ENCODE measurements at places on chromosomes 4 and X.

GRCh38 chr4:138573246-138573645, 331.1 kb upstream of the SLC7A11 start:
- DNase-seq, result no peak

- DNase-seq, result no peak
These were observed 546 bp downstream of the ZRSR2 start for GRCh38 chrX:15790769-15791290.

DNA sequence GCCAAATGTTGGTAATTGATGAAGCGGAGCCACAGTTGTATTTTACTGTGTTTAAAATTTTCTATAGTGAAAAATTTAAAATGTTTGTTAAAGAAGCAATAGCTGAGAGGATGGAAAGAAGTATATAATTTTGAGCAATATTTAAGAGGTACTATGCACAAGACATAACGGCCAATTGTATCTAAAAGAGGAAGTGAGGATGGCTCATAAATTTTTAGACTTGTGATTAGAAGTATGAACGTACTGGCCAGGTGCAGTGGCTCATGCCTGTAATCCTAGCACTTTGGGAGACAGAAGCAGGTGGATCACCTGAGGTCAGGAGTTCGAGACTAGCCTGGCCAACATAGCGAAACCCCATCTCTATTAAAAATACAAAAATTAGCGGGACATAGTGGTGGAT, 12.7 kb upstream of the HHIP start:
- DNase-seq, result no peak

- DNase-seq, result no peak
These were observed 137.7 kb upstream of the ZIC3 start for GRCh38 chrX:137428221-137428661.

- no peak for DNase-seq
These were observed 1575.8 kb upstream of the PABPC4L start for GRCh38 chr4:135777361-135777760.

DNA sequence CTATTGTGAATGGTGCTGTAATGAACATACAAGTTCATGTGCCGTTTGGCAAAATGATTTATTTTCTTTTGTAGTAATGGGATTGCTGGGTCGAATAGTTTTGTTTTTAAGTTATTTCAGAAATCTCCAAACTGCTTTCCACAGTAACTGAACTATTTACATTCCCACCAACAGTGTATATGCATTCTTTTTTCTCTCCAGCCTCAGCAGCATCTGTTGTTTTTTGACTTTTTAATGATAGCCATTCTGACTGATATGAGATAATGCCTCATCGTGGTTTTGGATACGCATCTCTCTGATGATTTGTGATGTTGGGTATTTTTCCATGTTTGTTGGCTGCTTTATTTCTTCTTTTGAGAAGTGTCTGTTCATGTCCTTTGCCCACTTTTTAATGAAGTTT, 246.3 kb upstream of the ADGRL3 start:
- DNase-seq, result no peak

DNA sequence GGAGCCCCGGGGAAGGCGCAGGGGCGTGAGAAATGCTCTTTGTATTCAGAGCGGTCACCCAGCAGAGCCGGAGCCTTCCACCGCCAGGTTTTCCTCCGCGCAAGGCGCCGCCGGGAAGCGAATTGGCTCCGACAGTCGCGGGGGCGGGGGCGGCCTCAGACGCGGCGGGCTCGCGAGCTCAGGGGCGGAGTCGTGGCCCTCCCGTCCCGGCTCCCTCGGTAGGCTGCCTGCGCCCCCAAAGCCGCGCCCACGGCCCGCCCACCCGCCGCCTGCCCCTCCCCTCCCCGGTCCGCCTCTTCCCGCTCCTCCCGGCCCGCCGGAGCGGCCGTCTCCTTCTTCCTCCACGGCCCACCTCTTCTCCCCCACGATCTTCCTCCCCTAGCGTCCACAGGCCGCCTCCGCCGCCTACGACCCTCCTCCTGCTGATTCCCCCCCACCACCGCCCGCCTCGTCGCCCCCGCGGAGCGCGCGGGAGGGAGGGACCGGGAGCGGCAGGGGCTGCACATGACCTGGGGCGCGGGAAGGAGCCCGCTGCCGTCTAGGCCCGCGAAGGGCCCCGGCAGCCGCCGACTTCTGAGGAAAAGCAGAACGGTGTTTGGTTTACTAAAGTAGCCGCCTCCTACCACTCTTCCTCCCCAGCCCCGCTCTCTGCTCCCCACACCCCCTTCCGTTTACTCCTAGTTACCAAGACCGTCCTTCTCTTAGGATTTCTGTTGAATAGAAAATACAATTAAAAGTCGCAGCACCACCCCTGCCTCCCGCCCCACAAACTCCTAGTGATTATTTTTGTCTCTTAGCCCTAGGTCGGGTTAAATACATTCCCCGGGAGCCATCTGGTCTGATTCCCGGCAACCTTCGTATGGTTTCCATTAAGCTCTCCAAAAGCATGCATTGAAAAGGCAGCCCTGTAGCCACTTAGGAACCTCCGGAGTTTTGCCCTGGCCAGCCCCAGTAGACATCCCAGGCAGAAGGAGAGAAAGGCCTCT, 53.2 kb downstream of the C4orf51 start:
- peak; percentile 86 for DNase-seq

DNA sequence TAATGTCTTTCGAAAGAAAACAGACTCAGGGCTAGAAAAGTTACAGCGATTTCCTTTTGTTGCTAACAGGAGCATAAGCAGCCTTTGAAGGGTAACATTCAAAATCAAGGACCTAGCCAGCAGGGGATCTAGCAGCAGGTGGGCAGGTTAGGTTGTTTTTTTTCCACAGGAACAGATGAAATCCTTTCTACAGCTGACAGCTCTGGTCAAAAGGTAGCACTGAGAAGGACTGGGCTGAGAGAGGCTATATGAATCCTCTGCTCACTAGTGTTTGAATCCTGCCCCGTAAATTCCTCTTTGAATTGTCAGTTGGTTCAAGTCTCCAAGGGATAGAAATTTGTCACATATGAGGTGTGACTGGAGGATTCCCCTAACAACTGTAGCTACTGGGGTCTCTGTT, 188.2 kb downstream of the SH2D1A start:
- no peak for DNase-seq

DNA sequence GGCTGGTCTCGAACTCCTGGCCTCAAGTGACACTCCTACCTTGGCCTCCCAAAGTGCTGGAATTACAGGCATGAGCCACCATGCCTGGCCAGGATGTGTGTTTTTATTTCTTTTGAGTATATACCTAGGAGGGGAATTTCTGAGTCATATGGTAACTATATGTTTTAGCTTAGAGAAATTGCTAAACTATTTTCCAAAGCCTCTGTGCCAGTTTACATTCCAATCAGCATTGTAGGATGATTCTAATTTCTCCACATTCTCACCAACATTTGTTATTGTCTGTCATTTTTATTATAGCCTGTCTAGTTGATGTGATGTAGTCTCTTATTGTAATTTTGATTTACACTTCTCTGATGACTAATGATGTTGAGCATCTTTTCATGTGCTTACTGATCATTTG, 1576.0 kb downstream of the RPA4 start:
- no peak for DNase-seq

GRCh38 chrX:23978491-23978890, 48.5 kb downstream of the KLHL15 start:
- DNase-seq, result no peak

GRCh38 chr4:95317085-95317793, 231.5 kb downstream of the UNC5C start:
- no peak for DNase-seq

GRCh38 chr4:6049985-6050384, 31.8 kb upstream of the C4orf50 start:
- DNase-seq, result no peak

GRCh38 chrX:675279-675954, 44.8 kb downstream of the SHOX start:
- no peak for DNase-seq

- DNase-seq, result peak; percentile 46
These were observed 2.3 kb downstream of the ZNF827 start for GRCh38 chr4:145936142-145936996.

DNA sequence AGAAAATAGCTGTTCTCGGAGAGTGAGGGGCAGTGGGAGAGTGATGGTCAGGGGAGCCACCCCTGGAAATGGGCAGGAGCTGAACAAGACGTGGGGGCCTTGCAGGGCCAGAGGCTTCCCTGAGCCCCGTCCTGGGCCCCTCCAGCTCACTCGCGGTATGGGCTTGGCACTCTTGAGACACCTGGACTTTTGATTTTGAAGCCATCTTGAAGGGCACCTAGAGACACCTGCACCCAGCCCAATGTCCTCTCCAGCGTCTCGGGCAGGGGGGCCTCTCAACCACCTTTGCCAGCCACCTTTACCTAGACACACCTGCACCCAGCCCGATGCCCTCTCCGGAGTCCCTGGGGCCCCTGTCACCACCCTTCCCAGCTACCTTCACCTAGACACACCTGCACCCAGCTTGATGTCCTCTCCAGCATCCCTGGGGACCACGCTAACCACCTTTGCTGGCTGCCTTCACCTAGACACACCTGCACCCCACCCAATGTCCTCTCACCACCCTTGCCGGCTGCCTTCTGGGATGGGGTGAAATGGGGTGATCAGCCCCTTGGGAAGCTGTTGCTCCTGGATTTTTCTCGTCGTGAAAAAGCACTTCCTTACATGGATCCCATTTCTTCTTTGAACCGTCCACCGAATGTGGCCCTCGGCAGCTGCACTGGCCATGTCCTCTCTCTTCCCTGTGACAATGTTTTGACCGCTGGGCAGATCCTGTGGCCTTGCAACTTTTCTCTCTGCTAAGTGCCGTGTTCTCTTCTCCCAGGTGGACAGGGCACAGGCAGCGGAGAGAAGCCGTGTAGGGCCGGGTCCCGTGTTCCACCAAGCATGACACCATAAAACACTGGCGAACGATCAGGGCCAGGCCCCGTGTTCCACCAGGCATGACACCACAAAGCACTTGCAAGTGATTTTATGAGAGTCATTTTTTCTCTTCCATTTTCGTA, 47.5 kb downstream of the CPZ start:
- DNase-seq, result no peak

- DNase-seq, result no peak
These were observed 344.0 kb upstream of the NWD2 start for GRCh38 chr4:36900446-36900987.

DNA sequence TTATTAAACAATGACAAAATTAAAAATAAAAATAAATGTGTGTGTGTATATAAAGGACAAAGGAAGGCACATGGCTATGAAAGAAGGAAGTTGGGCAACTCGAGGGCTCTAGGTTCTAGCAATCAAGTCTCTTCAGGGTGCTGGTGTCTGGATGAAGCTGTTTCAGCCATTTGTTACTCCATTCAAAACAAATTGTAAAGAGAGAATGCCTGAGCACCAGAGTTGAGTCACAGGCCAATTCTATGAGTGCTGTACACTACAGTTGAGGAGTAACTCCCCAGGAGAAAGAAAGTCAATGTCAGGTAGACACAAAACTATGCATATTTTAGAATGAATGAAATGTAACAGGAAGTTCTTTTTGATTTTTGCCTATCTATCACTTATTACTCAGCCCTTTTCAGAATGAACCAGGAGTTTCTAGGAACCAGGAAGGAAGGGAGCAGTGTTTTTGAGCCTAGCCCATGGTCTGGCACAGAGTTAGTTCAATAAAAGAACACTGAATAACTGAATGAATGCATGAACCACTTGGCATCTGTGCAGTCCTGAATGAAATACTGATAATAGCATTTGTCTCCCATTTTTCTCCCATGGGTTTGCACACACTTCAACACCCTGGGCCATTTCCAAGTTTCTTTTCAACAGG, 151.7 kb upstream of the CPEB2 start:
- no peak for DNase-seq

DNA sequence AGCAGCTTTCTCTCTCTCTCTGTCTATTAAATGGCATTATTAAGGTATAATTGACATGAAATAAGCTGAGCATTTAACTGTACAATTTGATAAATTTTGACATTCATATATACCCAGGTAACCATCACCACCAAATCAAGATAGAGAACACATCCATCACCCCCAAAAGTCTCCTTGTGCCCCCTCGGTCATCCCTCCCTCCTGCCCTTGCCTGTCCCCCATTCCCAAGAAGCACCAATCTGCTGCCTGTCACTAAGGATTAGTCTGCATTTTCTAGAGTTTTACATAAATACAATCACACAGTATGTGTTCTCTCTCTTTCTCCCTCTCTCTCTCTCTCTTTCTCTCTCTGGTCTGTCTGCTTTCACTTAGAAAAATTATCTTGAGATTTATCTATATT, 25.0 kb upstream of the TMEM154 start:
- no peak for DNase-seq

GRCh38 chr4:10565166-10565780, 108.0 kb upstream of the ZNF518B start:
- DNase-seq, result no peak

- no peak for DNase-seq
These were observed 176.6 kb upstream of the GALNTL6 start for GRCh38 chr4:171636606-171637005.

GRCh38 chrX:134753718-134754008, 95.4 kb upstream of the PLAC1 start:
- DNase-seq, result no peak

GRCh38 chr4:84158670-84159069, 340.4 kb downstream of the NKX6-1 start:
- no peak for DNase-seq

GRCh38 chrX:129773649-129774458, 5.9 kb upstream of the SASH3 start:
- no peak for DNase-seq

DNA sequence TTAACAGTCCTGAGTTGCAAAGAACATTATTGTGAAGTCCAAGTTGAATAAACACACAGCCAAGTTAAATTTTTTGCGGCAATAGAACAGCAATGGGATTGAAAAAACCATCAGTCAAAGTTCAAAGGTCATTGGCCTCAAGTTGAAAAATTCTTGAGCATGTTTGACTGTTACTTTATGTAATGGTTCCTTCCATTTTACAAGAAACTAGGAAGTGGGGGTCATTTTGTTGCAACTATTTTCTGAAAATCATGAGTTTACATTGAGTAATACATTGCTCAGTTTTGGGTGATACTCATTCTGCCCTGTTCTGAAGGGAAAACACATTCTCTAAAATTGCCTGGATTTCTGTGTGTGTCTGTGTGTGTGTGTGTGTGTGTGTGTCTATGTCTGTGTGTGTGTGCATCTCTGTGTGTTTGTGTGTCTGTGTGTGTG, 5.2 kb upstream of the IRF2 start:
- DNase-seq, result no peak

DNA sequence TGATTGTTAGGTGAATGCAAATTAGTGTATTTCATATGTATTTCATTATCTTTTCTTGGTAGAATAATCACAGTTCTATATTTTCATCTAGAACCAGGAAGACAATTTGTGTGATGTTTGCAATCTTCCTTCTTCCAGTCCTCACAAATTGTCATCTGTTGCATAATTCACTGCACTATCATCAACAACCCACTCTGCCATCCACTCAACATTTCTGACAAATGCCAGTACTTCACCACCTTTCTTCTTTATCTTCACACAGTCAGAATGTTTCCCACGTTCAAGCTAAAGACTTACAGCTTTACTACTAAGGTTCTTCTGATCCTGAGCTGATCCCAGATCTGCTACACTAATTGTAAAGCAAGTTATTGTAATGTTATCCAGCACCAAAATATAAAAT, 107.8 kb downstream of the IQCM start:
- DNase-seq, result no peak

DNA sequence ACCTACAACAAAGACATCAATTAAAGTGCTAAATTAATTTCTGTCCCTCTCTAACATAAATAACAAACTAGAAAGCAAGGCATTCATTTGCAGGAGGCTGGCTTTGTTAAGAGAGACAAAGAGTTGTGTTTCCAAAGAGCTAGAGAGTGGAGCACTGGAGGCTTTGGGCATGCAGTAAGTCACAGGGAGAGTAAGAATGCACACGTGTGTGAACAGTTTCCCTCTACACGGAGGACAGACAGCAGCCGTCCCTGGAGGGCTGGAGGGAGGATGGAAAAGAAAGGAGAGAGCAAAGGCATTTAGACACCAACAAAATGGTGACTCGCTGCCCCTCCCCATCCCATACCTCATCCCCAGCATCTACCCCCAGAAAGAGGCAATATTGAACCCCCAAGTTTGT, 20.4 kb upstream of the DCHS2 start:
- DNase-seq, result no peak

Data from stimulated activated CD8-positive, alpha-beta memory T cell treated with anti-CD3 and anti-CD28 coated beads, Interleukin-7, amount 100 ng/mL, for 48 hours (primary cell).